RCC 7860 (cell line): ENCODE measurements at places on chromosomes 6 and 20.

DNA sequence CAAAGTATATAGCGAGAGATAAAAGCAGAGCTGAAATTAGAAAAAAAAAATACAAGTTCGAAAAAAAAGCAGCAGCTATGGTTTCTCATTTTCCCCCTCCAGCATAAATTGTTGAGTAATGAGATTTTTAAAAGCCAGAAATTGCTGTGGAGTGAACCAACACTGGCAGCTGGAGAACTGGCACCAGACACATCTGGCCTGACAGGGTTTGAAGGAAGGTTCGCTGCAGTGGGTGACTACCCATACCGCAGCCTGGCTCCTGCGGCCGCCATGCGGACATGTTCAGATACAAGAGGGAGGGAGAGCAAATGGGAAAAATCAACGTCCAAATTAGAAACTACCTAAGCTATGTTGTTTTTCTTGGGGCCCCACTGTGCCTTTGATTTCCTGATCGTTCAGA, 3.3 kb downstream of the APCDD1L start:
- DNase-seq: no peak

DNA sequence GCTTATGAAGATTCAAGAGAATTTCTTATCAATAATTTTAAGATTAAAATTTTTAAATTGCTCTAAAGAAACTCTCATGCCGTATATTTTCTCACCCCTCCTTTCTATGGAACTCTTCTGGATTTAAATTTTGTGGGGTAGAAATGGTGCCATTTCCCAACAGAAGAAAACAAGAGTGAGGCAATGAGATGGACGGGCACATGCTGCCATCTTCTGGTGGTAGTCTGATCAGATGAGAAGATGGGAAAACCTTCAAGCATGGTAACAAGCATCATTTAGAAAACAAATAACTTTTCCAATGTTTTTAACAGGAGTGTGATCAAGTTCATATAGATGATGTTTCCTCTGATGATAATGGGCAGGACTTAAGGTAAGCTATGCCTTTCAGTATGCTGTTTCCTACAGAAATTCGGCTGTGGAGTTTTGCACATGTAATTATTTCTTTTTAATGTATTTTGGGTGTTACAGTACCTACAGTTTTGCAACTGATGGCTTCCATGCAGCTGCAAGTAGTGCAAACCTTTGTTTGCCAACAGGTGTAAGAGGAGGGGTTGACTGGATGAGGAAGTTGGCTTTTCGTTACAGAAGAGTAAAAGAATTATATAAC, 271.4 kb downstream of the EYA4 start:
- DNase-seq: peak; percentile 37

DNA sequence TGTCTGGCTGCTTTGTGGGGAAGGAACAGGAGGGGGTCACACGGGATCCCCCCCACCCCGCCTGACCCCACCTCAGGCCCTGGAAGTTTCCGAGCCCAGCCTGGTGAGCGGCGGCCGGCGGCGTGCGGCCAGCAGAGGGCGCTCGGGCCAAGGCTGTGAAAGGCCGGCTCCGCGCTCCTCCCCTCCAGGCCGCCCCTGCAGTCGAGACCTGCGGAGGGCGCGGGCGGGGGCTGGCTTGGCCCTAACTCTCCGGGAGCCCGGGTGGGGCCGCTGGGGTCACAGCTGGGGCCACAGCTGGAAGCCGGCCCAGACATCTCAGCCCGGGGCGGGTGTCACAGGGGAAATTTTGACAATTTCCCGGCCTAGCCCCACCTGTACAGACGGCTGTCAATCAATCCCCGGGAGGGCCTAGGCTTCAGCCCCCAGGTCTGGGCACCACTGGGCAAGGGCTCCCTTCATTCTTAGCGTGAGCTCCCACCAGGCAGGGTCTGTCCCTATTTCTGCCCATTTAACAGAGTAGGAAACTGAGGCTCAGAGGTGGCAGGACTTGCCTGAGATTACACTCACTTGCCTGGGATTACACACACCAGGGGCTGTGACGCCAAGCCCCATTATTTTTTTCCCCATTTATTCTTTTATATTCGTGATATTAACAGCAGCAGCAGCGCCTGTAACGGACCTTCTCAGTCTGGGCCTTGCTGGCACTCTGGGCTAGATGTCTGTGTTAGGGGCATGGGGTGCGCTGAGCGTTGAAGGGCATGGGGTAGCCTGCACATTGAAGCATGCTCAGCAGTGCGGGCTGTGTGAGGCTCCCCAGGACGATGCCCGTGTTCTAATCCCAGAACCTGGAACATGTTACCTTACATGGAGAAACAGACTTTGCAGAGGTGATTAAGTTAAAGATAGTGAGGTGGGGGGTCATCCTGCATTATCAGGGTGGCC, 23.0 kb downstream of the ZBP1 start:
- DNase-seq: peak; percentile 35

- DNase-seq: no peak
Observed at GRCh38 chr6:168206661-168207274, 112.8 kb downstream of the DACT2 start.

DNA sequence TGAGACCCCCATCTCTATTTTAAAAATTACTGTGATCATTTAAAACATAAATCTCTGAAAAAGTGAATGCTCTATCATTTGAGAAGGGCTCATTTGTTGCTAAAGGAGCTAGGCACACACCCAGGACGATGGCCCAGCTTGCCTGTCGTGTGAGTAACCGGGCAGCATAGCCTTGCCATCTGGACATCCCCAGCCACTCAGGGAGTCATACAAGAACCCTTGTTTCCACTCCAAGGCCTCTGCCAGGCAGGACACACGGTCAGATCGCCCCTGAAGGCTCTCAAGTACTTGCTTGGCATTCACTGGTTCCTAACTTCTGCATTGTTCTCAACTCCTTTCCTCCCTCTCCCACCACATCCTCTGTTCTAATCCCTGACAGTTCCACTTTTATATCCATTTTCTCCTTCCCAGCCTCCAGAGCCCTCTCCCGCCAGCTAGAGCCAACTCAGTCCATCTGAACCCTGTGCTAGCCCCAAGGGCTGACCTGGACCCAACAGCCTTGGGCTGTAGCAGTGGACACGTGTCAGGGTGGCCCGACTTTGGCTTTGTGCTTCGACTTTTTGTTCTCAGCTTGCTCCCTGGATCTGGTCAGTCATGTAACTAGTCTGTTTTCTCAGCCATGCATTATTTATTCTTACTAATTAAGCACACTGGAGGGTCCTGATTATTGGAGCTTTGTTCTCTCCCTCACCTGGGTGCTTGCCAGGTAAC, 15.7 kb upstream of the EZR start:
- no peak for DNase-seq

- no peak for DNase-seq
Observed at GRCh38 chr6:168061269-168062210, 17.5 kb downstream of the FRMD1 start.

DNA sequence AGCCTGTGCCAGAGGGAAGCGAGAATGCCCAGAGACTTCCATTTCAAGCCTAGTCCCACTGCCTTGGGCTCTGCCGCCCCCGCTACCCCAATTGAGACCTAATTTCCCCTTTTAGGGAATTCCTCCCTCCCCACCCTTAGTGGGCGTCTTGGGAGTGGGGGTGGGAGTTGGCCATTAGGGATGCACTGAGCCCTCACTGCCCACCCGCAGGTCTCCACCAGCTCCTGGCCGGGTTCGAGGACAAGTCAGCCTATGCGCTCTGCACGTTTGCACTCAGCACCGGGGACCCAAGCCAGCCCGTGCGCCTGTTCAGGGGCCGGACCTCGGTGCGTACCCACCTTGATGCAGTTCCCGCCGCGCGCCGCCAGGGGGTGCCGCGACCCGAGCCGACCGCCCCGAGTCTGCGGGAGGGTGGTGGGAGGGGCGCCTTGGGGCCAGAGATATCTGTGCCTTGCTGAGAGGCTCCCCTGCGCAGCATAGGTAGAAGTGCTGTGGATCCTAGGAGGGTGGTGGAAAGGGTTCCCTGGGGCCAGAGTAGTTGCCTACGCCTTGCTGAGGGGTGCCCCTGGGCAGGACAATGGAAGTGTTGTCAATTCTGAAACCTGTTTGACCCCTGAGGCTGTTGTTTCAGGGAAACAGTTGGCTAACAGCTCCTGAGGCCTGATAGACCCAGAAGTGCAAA, 9.2 kb downstream of the ITPA start:
- DNase-seq: no peak

DNA sequence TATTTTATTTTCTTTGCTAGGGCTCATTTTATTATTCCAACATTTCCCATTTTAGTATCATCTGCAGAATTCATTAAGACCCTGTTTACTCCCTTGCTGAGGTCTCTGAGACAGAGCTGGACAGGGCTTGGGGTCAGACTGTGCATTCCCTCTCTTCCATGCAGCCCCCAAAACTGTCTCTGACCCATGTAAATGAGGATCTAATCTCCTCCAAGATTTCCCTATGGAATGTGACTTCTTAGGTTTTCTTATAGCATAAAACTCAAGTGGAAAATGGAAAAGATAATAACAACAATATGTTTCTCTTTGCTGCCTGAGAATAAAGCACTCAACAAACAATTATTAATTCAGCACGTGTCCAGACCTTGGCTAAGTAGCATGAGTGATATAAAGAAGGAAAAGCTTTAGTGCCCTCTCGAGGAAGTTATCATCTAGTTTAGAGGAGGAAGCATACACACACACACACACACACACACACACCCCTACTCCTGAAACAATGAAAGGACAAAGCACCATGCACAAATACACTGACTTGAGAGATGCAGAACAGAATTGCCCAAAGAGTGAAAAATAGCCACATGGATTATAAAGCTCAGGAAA, 815.5 kb downstream of the BCKDHB start:
- no peak for DNase-seq

- DNase-seq: no peak
Observed at GRCh38 chr6:43575105-43575771, 600 bp downstream of the XPO5 start.

DNA sequence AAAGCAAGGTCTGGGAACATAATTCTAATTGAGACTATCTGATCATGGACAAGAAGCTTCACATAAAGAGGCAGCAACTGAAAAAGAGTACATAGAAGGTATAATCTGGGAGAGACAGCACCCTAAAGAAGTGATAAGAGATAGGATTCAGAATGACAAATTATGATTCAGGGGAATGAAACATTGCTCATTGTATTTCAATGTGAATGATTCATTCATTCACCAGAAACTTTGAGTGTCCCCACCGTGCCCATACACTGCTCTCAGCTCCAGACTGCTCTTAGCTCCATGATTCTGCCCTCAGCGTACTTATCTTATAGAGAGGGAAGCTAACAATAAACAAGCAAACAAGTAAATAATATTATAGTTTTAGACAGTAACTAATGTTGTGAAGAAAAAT, 329.3 kb upstream of the IRAK1BP1 start:
- peak; percentile 22 for DNase-seq

- DNase-seq: no peak
Observed at GRCh38 chr6:139710556-139710955, 336.1 kb upstream of the CITED2 start.

- no peak for DNase-seq
Observed at GRCh38 chr6:72665599-72665998, 43.7 kb downstream of the KCNQ5 start.

DNA sequence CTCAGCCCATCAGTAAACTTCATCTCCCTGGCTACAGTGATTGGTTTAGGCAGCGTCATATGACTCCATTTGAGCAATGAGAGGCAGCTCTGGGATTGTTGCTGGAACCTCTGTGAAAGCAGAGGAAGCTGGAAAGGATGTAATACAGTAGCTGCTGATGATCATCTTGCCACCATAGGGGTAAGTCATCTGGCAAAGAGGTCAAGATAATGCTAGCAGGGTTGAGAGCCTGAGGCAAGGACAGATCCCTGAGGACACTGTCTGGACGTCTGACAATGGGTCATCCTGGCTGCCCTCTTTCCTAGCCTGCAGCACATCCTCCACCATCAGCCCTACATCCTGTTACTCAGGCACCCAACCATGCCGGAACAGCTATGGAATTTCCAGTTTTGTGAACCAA, 25.5 kb upstream of the FKBP1A start:
- peak; percentile 71 for DNase-seq

- DNase-seq: no peak
Observed at GRCh38 chr20:33071198-33071597, 8.2 kb upstream of the BPIFB4 start.

DNA sequence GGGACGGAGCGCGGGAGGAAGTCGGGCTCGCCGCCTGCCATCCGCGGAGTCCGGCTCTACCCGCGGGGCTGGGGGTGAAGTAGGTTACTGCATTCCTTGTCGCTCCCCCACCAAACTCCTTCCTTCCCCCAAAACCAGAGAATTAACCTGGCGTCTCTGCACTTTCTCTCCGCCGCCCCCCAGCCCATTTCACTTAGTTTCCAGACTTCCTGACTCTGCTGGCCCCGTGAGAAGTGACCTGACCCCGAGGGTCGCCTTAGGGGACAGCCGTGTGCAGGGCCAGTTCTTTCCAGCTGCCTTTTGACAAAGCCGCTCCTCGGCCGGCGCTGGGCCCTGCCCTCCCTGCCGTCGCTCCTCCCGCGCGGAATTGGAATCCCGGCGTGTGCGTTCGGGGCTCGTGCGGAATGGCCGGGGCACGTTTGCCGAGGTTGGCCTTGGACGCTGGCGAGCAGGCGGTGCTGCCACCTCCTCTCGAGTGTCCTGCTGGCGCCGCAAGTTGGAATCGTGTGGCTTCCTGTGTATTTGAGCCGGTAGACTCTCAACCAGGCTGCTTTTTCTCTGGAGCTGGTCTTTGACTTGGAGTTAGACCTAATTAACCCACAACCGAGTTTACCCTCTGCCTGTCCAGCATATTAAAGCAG, 650 bp downstream of the DCBLD1 start:
- peak; percentile 45 for DNase-seq

GRCh38 chr6:160420969-160421556, 72.9 kb downstream of the SLC22A3 start:
- DNase-seq: no peak

GRCh38 chr6:106247733-106248132, 77.8 kb downstream of the ATG5 start:
- no peak for DNase-seq

- peak; percentile 20 for DNase-seq
Observed at GRCh38 chr6:158322724-158323560, 10.7 kb downstream of the TULP4 start.

- DNase-seq: no peak
Observed at GRCh38 chr6:126042001-126042419, 55.7 kb downstream of the TRMT11 start.

- no peak for DNase-seq
Observed at GRCh38 chr6:723540-723939, 30.6 kb upstream of the EXOC2 start.

GRCh38 chr6:134863763-134864510, 86.0 kb downstream of the ALDH8A1 start:
- no peak for DNase-seq

GRCh38 chr6:31267651-31268368, 4.1 kb downstream of the HLA-C start:
- DNase-seq: no peak

GRCh38 chr20:40961176-40961575, 67.4 kb upstream of the TOP1 start:
- no peak for DNase-seq

- DNase-seq: no peak
Observed at GRCh38 chr6:148404456-148405054, 61.9 kb downstream of the SASH1 start.

GRCh38 chr6:84862843-84863242, 98.4 kb upstream of the TBX18 start:
- no peak for DNase-seq

- no peak for DNase-seq
Observed at GRCh38 chr6:54835176-54835575, 11.4 kb upstream of the FAM83B start.
